ENCODE measurements at places on chromosomes 3 and 15. TPM values are rescaled to one million over a fixed set of nuclear protein-coding genes. Genes with fewer than 3 reads are reported as not detected.
A peak's percentile ranks its signal among the peaks of the same experiment; 100 is the strongest.

DNA sequence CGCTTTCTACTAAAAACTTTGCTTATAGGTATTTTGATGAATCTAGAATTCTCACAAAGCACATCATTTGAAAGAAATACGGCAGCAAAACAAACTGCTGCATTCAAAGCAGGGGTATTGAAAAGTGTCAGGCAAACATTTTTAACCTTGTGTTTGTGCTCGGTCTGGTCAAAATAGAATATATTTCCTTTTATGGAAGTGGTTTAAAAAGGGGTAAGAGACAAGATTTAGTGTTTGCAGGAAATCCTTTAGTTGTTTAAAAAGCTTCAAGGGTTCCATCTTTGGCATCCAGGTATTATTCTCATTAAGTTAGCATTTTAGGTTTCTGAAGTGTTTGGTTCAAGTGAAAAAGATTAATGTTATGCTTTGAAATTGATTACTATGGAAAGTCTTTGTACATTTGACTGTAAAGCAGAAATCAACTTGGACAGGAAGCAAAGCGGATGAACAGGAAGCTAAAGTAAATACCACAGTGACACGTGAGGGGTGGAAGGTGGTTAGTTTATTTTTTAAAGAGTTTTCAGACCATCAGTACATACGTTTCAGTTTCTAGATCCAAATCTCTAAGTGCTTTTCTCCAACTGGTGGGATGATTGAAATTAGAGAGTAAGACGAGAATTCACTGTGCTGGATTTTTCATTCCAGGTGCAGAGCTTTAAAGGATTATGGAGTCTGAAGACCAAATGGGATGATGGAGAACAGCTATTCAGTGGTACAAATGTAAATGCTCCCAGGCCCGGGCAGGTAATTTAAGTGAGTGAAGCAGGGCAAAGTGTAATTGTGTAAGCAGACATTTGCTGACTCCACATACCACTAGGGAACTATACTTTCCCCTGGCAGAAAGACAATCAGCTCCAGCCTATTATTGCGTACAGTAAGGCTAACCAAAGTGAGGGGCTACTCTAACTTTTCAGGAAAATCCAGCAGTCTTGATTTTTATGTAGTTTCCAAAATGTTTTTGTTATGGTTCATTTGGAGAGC lies 341.8 kb upstream of the TBL1XR1 start:
- no peak for DNase-seq
- no peak overlapping the region for H3K27ac ChIP-seq
- no peaks in the 10 kb centered on the region for H3K36me3 ChIP-seq
- H3K4me1 ChIP-seq = peaks cover 13% of the 10 kb centered on the region
- no peaks in the 10 kb centered on the region for H3K27me3 ChIP-seq

The MYZAP gene
- 11.5 TPM for total RNA-seq

The HCN4 gene
- 5.1 TPM for total RNA-seq

DNA sequence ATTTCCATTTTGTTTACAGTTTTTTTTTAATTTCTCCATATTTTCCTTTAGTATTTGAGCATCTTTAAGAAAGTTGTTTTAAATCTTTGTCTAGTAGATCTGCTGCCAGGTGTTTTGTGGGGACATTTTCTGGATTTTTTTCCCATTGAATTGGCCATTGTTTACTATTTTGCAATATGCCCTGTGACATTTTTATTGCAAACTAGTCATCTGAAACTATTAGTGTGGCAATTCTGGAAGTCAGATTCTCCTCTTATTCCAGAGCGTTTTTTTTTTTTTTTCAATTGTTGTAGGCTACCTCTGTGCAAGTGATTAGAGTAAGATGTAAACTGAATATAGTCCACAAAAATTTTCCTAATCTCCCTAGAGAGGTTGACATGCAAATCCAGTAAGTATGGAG lies 334.2 kb downstream of the PYDC2 start:
- no peaks in the 10 kb centered on the region for H3K27me3 ChIP-seq
- H3K36me3 ChIP-seq = peaks cover 3% of the 10 kb centered on the region
- no peaks in the 10 kb centered on the region for H3K4me1 ChIP-seq
- no peak overlapping the region for H3K27ac ChIP-seq

- peaks cover 9% of the 10 kb centered on the region for H3K4me1 ChIP-seq
- no peak overlapping the region for H3K27ac ChIP-seq
- DNase-seq = no peak
- peaks cover 2% of the 10 kb centered on the region for H3K36me3 ChIP-seq
Observed at GRCh38 chr15:60095711-60096110, 91.6 kb downstream of the FOXB1 start.

DNA sequence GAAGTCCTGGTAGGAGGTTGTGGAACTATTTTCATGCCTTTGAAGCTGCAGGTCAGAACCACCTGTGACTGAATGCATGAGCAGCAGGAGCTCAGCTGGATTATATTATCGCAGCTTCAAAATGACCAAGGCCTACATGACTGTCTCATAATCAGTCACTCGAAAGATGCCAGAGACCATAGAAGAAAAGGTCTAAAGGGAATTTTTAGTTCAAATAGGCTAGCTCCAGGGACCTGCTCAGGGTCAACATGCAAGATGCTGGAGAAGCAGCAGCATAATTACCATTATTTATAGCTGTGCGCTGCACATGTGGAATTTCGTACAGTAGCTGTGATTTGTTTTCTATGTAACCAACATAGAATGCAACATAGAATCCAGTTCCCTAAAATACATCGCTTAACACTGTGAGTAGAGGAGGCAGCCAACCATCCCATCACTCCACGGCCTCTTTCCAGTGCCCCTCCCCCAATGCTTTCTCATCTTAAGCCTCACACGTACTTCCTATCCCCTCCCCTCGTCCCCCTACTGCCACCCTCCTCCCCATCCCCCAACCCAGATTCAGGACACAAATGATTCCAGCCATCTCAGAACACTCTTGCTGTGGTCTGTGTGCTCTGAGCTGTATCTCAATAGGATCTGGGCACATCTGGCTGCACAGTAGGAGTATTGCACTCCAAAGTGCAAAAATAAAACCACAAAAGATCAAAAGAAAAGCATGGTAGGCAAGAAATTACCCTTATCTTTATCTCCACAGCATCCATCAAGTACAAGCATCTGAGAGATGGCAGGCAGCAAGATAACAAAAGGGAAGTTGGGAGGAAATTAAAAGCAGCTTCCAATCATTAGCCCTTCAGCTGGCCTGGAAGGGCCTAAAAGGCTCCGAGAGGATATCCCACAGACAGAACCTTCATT lies 352.8 kb upstream of the SEMA6D start:
- H3K4me1 ChIP-seq = no peaks in the 10 kb centered on the region
- DNase-seq = no peak
- H3K4me3 ChIP-seq = no peak overlapping the region
- no peak overlapping the region for H3K27ac ChIP-seq

The SMC4 gene
- 79.1 TPM for total RNA-seq

- no peaks in the 10 kb centered on the region for H3K27me3 ChIP-seq
- H3K27ac ChIP-seq = no peak overlapping the region
- peaks cover 59% of the 10 kb centered on the region for H3K4me1 ChIP-seq
- no peak overlapping the region for H3K4me3 ChIP-seq
- DNase-seq = no peak
Observed at GRCh38 chr15:36893276-36893675, 207.1 kb downstream of the MEIS2 start.

DNA sequence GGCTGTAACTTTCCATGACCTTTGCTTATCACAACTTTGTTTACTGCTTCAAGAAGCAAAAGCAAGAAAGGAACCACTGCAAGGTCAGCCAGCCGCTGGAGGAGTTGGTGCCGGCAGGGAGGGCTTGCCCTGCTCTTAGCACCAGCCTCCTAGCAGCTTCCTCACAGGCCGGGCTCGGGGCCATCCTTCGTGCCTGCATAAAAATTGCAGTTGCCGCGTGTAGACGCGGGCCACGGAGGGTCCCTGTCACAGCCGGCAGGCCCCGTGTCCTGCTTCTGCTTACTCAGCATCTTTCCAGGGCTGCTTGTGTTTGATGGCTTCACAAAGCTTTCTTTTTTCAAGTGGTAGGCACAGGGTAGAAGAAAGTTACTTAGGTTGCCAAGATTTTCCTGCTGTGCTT lies 84.4 kb downstream of the PGPEP1L start:
- peaks cover 8% of the 10 kb centered on the region for H3K4me1 ChIP-seq
- H3K27ac ChIP-seq = no peak overlapping the region
- no peak for DNase-seq
- H3K27me3 ChIP-seq = no peaks in the 10 kb centered on the region
- peaks cover 29% of the 10 kb centered on the region for H3K36me3 ChIP-seq

GRCh38 chr3:43695443-43695842 lies 4.7 kb downstream of the ABHD5 start:
- peaks cover 36% of the 10 kb centered on the region for H3K4me1 ChIP-seq
- no peak overlapping the region for H3K4me3 ChIP-seq
- no peak overlapping the region for H3K27ac ChIP-seq
- no peaks in the 10 kb centered on the region for H3K27me3 ChIP-seq
- no peaks in the 10 kb centered on the region for H3K36me3 ChIP-seq
- no peak for DNase-seq

GRCh38 chr15:67049351-67050044 lies 15.9 kb upstream of the SMAD3 start:
- no peak for DNase-seq
- peak overlapping the region; percentile 42 for H3K27ac ChIP-seq
- H3K4me1 ChIP-seq = peaks cover 35% of the 10 kb centered on the region
- H3K27me3 ChIP-seq = no peaks in the 10 kb centered on the region
- H3K36me3 ChIP-seq = no peaks in the 10 kb centered on the region
- H3K4me3 ChIP-seq = no peak overlapping the region

The SLC27A2 gene
- 10.6 TPM for total RNA-seq

DNA sequence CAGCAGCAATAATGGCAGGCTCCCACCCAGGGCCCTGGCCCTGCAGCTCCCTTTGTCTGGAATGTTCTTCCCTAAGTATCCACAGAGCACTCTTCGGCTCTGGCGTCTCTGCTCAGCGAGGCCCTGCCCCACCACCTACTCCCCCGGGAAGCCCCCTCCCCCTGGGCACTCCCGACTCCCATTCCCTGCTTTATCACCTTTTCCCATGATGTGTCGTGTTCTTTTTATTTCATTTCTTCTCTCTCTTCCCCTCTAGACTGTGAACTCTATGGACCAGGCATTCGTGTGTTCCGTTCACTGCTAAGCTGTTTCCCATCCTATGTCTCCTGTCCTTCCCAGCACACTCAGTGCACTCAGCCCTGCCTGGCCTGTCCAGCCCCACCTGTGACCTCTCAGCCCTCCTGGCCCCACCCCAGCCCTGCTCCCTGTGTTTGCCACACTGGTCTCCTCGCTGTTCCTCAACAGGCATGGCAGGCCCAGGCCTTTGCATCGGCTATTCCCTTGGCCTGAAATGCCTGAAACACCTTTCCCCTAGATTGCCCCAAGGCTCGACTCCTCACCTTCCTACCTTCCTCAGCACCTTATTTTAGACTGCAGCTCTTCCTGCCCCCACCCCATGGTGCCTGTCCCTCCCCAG lies 107.4 kb downstream of the TPRA1 start:
- H3K4me1 ChIP-seq = no peaks in the 10 kb centered on the region
- peak overlapping the region; percentile 15 for H3K27ac ChIP-seq
- DNase-seq = peak; percentile 3
- peaks cover 10% of the 10 kb centered on the region for H3K27me3 ChIP-seq

The DISP2 gene
- total RNA-seq = 1.0 TPM

The SLC6A11 gene
- 0.19 TPM for total RNA-seq

The GOLGA8N gene
- 0.69 TPM for total RNA-seq

The ISY1 gene
- 34.0 TPM for total RNA-seq

DNA sequence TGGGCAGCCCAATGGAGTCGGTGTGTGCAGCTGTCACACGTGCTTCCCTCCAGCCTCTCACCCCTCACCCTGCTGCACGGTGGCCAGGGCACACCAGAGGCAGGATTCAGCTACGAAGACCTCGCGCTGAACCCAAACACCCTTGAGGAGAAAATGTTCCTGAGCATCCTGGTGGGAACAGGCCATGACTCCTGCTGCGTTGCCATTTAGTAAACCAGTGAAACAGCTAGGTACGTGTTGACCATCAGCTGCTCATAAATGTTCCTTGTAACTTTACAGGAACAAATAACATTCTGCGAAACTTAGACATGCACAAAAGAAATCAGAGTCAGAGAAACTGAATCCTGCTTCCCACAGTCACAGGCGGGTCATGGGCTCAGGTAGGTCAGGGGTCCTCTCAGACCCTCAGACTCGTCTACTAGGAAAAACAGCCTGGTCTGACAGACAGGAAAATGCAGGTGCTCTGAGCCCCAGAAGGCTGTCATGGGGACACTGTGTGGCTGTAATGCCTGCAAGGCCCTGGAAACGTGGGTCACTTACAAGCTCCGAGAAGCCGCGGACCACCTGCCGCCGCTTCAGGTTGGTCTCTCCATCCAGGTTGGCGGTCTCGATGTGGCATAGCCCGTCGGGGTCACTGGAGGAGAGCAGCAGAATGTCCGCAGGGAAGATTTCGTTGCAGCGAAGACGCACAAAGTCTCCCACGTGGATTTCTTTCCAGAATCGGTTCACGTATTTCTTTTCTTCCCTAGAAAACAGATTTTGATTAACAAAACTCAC lies 82.5 kb downstream of the ATP10A start:
- H3K36me3 ChIP-seq = no peaks in the 10 kb centered on the region
- no peak overlapping the region for H3K27ac ChIP-seq
- H3K27me3 ChIP-seq = peaks cover 2% of the 10 kb centered on the region
- no peaks in the 10 kb centered on the region for H3K4me1 ChIP-seq
- no peak overlapping the region for H3K4me3 ChIP-seq

The CPLX3 gene
- not detected for total RNA-seq

- no peak overlapping the region for H3K27ac ChIP-seq
- H3K4me1 ChIP-seq = no peaks in the 10 kb centered on the region
- no peak overlapping the region for H3K4me3 ChIP-seq
- H3K27me3 ChIP-seq = no peaks in the 10 kb centered on the region
- peaks cover 6% of the 10 kb centered on the region for H3K36me3 ChIP-seq
- DNase-seq = no peak
Observed at GRCh38 chr3:24137958-24138875, 193.1 kb downstream of the NR1D2 start.

The TMEM158 gene
- 3.8 TPM for total RNA-seq

- peaks cover 6% of the 10 kb centered on the region for H3K4me1 ChIP-seq
- H3K36me3 ChIP-seq = peaks cover 2% of the 10 kb centered on the region
- no peak overlapping the region for H3K27ac ChIP-seq
- no peak for DNase-seq
- no peaks in the 10 kb centered on the region for H3K27me3 ChIP-seq
Observed at GRCh38 chr3:107633327-107634098, 110.8 kb downstream of the BBX start.
